ENCODE measurements at places on chromosomes 7 and 10. TPM values are rescaled to one million over a fixed set of nuclear protein-coding genes. Genes with fewer than 3 reads are reported as not detected.

Gene SCART1
- polyA plus RNA-seq: 1.1 TPM

GRCh38 chr7:36620166-36620708, 104.1 kb downstream of the AOAH start:
- DNase-seq: no peak

Gene OGDHL
- polyA plus RNA-seq: 0.26 TPM

DNA sequence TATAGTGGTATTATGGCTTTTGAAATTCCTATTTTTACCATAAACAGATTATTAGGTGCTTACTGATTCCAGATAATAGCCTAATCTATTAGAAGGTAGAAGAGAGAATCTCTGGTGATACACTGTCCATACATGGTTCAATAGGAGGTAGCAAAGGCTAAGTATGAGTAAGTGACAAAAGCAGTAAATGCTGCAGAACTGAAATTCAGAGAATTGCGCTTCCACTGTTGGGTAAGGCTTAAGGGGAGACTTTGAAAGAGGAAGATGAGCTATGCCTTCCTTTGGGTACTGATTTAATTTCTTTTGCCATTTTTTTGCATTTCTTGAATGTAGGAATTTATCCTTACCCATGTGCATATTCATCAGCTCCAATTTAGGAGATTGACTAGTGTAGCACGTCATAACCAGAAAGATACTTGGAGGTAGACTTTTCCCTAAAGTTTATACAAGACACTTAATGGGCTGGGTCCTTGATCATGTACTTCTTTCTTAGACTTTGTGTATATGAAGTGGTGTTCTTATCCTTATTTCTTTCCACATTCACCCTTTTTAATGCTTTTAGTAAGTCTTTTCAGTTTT, 15.3 kb downstream of the MKLN1 start:
- DNase-seq: no peak

Gene DMBT1
- polyA plus RNA-seq: 0.03 TPM

- DNase-seq: no peak
These were observed 177.2 kb upstream of the RHEB start for GRCh38 chr7:151696721-151697514.

Gene SPDYE1
- 2.3 TPM for polyA plus RNA-seq

DNA sequence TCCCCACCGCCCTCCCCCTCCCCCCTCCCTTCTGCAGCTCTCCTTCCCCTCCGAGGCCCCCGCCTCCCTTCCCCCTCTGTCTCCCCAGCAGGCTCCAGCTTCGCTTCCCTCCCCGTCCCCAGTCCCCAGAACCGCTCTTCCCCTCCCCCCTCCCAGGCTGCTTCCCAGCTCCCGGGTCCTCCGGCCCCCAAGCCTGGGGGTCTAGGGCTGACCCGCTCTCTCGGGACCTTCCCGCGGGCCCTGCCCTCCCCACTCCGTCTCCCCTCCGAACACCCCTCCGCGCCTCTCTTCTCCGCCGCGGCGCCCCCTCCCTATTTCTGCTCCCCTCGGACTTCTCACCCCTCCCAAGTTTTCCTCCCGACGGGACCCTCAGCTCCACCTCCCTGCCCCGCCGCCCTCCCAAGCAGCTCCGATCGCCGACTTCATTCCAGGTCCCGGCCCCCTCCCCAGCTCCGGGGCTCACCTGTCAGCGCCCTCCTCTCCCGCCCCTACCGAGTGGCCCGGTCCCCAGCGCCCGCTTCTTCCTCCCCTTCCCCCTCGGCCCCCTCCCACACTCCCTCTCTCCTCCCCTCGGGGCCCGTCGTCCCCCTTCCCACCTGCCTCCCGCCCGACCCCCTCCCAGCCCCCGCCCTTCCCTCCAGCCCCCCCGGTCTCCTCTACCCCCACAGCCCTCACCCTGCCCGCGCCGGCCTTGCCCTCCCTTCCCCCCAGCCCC, 990 bp downstream of the ZNF467 start:
- no peak for DNase-seq

DNA sequence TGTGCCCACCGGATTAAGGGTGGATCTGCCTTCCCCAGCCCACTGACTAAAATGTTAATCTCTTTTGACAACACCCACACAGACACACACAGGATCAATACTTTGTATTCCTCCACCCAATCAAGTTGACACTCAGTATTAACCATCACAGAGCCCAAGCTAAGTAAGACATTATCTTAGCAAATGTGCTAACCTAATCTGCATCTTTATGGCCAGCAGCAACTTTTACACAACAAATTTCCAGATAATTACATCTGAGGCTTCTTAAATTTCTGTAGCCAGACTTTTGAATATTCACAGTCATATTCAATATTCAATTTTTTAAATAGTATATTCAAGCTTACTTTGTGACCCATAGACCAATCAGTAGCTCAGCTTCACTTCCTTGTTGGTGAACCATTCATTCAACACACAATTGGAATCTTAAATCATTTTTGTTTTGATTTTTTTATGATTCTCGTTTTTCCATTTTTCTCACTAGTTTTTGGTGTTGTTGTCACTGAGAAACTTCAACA, 594.2 kb downstream of the IPMK start:
- no peak for DNase-seq

GRCh38 chr7:75892634-75893272, 13.9 kb downstream of the RHBDD2 start:
- DNase-seq: peak; percentile 58

- no peak for DNase-seq
These were observed 523 bp upstream of the CDK1 start for GRCh38 chr10:60777696-60778213.

Gene EPDR1
- 102 TPM for polyA plus RNA-seq

Gene CLDN3
- 0.40 TPM for polyA plus RNA-seq

DNA sequence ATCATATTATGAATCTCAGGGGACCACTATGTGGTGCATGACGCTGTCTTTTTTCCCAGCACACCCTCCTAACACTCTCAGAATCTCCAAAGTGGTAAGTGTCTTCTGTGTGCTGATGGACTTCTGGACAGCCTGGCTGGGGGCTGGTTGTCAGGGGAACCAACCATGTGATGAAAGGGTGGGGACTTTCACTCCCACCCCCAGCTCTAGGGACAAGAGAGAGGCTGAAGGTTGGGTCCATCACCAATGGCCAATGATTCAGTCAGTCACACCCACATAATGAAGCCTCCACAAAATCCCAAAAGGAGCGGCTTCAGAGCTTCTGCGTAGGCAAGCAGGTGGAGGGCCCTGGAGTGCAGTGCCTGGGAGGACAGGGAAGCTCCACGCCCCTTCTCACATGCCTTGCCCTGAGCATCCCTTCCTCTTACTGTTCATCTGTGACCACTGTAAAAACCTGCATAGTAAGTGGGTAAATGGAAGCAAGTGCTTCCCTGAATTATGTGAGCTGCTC, 44.6 kb downstream of the RASGEF1A start:
- DNase-seq: no peak

DNA sequence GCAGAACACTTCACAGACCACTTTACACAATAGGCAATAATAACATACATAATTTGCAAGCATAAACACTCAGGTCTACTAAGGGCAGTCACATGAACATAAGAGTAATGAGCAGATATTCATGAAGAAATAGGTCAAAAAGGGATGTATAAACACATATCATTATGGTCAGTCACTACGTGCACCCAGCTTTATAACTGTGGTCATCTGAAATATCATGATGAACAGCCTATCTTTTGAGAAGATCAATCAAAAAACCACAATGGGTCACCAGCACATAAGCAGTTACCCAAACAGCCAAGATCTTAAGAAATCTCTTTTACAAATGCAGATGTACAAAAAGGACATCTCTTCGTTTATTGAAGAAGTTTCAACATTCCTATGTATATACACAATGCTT, 35.5 kb upstream of the DRGX start:
- DNase-seq: no peak

- DNase-seq: no peak
These were observed 892.5 kb downstream of the DNAJB9 start for GRCh38 chr7:109462171-109462570.

DNA sequence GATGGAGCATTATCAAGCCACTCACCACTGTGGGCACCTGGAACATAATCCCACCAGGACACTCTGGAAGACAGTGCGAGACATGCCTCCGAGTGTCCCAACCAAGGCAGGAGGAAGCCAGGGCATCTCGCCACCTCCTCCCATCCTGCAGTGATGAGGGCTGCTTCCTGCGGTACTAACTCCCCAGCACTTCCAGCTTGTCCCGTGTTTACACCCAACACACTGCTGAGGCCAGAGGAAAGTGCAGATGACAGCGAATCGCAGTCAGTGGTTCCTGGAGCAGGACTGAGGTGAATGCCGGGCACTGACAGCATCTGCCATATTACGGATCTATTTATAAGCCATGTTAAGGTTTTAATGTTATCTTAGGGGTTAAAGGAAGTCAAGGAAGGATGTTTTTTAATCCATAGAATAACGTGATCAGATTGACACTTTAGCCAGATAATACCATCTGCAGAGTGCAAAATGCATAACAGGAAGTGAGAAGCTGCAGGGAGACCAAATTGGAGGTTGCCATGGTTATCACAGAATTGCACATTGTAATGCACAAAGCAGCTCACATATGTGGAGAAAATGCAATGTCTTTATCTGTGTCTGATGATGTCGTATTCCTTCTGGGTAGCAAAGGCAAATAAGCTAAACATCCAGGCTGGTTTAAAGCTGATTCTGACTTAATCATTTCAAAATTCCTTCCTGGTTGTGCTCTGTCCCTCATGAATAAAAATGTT, 314.1 kb upstream of the C7orf33 start:
- no peak for DNase-seq

Gene VGF
- not detected for polyA plus RNA-seq

- no peak for DNase-seq
These were observed 74.3 kb downstream of the NKX6-2 start for GRCh38 chr10:132711613-132712121.

DNA sequence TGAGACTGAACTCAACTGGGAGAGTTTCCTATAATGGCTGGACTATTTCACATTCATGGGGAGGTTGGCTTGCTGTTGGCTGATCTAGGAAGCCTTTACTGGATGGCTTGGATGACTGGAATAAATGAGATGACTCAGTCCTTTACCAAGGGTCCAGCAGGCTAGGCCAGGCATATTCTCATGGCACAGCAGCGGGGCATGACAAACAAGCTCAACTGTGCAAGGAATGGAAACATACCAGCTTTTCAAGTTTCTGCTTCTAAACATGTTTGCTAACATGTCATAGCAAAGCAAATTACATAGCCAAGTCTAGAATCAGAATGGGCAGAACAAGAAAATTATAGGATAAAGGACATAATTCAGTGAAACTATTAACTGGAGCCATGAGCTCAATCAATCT, 46.8 kb upstream of the CRTAC1 start:
- DNase-seq: no peak

- DNase-seq: no peak
These were observed 250.3 kb downstream of the CNTNAP2 start for GRCh38 chr7:146366938-146367337.

Gene GARIN1A
- 2.1 TPM for polyA plus RNA-seq

Gene MINDY4
- 4.7 TPM for polyA plus RNA-seq

- DNase-seq: no peak
These were observed 443.7 kb upstream of the GRM3 start for GRCh38 chr7:86199881-86200614.

- no peak for DNase-seq
These were observed 12.3 kb upstream of the PANK1 start for GRCh38 chr10:89657302-89657701.

Measured in hindlimb muscle (tissue), 1 donor.